Cardiac fibroblast (primary cell): ENCODE measurements at places on chromosomes 3 and 15.

DNA sequence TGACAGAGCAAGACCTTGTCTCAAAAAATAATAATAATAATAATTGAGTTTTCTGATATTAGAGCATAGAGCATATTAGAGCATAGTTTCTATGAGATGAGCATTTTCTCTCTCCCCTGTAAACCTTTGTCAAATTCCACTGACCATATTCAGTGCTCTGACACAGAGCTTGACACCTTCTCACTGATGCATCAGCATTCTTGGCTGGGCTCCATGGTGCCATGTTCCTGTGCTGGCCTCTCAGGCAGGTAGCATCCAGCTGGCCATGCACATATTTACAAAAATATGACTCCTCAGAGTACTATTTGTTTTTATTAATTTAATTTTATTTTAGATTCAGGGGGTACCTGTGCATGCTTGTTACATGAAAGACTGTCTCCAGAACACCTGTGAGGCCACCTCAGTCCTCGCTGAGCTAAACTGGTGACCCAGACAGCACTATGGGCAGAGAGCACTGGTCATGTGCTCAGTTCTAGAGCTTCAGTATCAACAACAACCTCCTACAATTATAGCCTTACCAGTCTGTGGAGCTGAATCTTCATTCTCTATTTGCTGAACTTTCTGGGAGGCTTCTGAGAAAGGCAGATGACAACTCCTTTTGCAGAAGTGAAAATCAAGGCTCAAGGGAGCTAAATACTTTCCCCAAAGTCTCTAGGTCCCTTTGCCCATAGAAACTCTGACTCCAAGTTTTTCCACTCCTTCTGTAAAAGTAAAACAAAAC lies 21.6 kb upstream of the SLC28A2 start:
- DNase-seq = no peak

- peak; percentile 44 for DNase-seq
Measured at GRCh38 chr3:178353006-178353694, 183.1 kb upstream of the KCNMB2 start.

- no peak for DNase-seq
Measured at GRCh38 chr3:31530039-31530959, 2.4 kb upstream of the STT3B start.

- DNase-seq = peak; percentile 57
Measured at GRCh38 chr3:50584391-50584790, 15.1 kb downstream of the HEMK1 start.

GRCh38 chr3:107897471-107898061 lies 193.3 kb downstream of the CD47 start:
- no peak for DNase-seq

DNA sequence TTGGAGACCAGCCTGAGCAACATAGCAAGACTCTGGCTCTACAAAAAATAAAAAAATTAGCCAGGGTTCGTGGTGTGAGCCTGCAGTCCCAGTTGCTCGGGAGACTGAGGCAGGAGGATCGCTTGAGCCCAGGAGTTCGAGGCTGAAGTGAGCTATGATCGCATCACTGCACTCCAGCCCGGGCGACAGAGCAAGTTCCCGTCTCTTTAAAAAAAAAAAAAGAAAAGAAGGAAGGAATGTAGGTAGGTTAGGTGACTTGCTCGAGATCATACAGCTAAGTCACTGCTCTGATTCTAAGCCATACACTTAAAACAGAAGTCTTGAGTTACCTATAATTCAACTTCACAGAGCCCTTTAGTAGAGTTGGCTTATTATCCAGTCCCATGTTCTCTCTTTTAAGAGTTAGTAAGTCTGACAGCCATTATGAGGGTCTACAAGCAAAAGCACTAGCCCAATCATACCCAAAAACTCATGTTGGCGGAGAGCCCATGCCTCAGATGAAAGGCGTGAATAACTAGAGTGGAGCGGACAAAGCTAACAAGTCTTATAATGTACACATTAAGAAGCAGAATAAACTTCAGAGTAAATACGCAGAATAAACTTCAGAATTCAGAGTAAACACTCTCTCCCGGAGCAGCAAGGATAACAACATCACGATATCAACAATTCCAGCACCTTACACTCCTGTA lies 768 bp downstream of the AAGAB start:
- DNase-seq = peak; percentile 28

DNA sequence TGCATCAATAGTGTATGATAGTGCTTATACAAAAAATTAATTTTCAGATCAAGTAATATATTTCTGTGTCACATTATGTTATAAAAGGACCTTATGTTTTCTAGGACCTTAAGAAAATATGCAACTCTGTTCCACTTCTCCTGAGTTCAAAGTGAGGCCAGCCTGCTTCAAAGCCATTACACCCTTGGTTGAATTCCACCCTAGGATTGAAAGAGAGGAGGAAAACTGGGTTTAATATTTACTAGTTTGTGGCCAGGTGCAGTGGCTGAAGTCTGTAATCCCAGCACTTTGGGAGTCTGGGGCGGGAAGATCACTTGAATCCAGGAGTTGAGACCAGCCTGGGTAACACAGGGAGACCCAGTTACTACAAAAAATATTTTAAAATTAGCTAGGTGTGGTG lies 32.9 kb upstream of the NR1I2 start:
- DNase-seq = no peak

DNA sequence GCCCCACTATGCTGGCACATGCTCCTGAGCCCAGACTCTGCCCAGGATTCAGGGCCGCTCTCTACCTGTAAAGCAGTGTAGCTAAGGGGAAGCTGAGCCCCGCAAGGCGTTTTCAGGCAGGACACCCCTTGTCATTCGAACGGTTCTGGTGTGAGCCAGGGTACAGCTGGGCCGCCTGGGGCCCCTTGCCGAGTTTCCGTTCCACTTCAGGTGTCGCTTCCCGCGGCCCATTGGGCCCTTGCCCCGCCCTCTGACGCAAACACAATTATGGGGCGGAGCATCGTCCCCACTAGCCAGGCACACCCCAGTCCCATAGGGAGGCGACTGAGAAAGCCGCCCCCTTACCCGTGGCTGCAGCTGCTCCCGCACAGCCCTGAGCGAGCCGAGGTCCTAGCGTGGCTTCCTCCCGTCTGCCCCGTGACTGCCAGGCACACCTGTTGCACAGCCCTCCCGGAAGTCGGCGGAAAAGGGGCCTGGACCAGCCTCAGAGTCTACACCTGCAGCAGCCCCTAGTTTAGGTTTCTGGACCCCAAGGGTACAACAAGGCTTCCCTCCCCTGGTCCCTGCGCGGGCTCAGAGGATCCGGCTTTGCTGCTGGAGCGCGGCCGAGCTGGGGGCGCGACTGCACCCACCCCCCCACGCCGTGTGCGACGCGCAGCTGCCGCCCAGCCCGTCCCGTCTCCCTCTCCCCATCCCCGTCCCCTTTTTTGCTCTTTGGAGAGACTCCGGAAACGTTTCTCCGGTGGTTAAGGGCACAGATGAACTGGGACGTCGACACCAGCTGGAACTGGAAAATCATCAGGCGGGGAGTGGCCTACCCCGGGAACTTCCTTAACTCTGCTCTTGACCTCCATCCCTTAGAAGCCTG lies at the start of gene PLSCR2:
Gene PLSCR2 (minus strand): TSS at position 412 of the 868 bp plus-strand sequence. CDS start 9,657 bp downstream, outside the sequence.
- DNase-seq = peak; percentile 23

GRCh38 chr3:170816341-170816740 lies 53.7 kb downstream of the RPL22L1 start:
- no peak for DNase-seq

DNA sequence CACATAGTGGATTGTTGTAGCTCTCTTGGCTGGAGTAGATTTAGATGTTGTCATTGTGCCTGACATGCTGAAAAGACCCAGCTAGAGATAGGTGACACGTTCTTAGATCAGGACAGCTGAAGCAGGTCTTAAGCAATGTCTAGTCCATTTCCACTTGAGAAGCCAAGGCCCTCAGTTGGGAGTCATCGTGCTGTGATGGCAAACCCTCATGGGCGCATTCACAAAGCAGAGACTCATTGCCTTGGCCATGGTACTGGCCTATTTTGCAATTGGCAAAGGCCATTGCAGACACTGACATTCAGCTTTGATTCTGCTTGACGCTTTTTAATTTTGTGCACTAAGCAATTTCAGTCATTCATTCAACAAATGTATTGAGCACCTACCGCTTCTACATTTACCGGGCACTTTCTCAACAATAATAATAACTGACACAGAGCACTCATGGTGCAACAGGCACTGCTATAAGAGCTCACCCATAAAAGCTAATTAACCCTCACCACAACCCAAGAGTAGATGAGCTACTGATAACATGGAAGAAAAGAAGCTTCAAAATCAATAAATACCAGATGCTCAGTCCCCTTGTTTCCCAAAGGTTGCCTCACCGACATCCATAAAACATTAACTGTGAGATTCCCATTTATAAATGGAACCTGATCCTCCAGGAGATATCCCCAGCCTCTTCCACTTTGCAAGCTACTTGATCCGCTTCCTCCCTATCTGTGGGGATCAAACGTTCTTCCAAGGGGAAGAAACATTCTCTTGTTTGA lies 200.1 kb downstream of the TLE3 start:
- DNase-seq = no peak

GRCh38 chr15:48703544-48703943 lies 58.0 kb upstream of the FBN1 start:
- peak; percentile 18 for DNase-seq

GRCh38 chr15:93028632-93029213 lies 60.3 kb downstream of the RGMA start:
- DNase-seq = peak; percentile 98

- DNase-seq = no peak
Measured at GRCh38 chr3:126952261-126952982, 30.5 kb upstream of the PLXNA1 start.

DNA sequence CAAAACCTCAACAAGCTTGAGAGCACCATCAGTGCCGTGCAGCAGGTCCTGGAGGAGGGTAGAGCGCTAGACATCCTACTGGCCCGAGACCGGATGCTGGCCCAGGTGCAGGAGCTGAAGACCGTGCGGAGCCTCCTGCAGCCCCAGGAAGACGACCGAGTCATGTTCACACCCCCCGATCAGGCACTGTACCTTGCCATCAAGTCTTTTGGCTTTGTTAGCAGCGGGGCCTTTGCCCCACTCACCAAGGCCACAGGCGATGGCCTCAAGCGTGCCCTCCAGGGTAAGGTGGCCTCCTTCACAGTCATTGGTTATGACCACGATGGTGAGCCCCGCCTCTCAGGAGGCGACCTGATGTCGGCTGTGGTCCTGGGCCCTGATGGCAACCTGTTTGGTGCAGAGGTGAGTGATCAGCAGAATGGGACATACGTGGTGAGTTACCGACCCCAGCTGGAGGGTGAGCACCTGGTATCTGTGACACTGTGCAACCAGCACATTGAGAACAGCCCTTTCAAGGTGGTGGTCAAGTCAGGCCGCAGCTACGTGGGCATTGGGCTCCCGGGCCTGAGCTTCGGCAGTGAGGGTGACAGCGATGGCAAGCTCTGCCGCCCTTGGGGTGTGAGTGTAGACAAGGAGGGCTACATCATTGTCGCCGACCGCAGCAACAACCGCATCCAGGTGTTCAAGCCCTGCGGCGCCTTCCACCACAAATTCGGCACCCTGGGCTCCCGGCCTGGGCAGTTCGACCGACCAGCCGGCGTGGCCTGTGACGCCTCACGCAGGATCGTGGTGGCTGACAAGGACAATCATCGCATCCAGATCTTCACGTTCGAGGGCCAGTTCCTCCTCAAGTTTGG lies 60.8 kb upstream of the CCR4 start:
- DNase-seq = no peak

DNA sequence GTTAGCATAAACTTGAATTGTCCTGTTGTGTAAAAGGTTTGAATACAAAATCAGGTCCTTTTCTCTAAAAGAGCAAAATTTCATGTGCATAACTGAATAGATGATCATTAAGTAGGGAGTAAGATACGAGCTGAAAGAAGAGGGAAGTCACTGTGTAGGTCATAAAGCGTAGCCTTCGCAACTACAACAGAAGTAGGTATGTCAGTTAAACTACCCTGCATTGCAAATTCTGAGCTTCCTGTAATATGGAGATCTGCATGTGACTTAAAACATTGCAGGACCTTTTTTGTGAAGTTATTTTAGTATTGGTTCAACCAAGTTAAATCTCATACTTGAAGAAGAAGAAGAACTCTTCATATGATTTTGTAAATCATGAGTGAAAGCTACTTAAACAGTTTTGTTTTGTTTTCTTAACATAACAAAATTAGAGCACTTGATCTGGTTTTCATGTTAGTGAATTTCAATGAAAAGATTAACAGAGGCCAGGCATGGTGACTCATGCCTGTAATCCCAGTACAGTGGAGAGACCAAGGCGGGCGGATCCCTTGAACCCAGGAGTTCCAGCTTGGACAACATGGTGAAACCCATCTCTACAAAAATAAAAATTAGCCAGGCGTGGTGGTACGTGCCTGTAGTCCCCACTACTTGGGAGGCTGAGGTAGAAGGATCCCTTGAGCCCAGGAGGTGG lies 26.4 kb downstream of the ARMC8 start:
- no peak for DNase-seq

DNA sequence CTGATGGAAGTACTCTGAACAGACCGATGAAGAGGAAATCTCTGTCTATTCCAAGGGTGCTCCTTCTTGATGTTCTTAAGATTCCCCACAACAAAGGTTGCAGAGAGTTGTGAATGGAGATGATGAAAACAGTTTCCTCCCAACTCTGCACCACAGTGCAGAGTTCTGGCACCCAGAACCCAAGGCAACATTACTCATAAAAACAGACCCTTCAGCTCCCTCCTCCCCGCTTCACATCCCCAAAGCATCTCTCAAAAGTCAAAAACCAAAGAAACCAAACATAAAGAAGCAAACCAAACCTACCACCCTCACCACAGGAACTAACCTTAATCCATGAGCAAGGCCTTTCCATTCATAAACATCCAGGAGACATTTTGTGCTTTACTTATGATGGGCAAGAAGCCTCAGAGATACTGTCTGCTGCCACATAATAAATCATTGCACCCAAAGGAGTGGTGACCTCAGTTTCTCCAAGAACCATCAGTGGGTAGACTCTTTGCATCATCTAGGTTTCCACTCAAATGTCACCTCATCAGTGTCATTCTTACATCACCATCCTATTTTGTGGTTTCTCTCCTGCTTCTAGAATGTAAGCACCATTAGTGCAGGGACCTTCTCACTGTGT lies 13.2 kb downstream of the PCOLCE2 start:
- no peak for DNase-seq

DNA sequence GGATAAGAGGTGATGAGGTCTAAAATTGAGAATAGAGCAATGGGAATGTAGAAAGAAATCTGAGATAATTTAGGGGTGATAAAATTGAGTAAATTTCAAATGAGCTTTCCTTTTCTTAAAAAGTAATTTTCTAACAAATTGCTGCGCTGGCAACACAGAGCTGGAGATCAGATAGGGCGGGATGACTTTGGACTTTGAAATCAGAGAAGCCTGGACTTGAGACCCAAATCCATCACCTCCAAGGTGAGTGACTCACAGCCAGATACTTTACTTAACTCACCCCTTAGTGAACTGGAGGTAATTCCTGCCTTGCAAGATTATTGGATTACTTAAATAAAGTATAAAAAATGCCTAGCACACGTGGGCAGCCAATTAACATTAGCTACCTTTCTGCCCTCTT lies 80.8 kb downstream of the P2RY1 start:
- DNase-seq = no peak

- peak; percentile 97 for DNase-seq
Measured at GRCh38 chr3:14947886-14948608, 664 bp downstream of the NR2C2 start.

- no peak for DNase-seq
Measured at GRCh38 chr3:188542196-188542595, 388.2 kb downstream of the LPP start.

GRCh38 chr3:177968891-177969290 lies 567.3 kb upstream of the KCNMB2 start:
- DNase-seq = no peak

GRCh38 chr3:14411166-14411526 lies 8.7 kb downstream of the SLC6A6 start:
- no peak for DNase-seq
